ENCODE measurements at places on chromosomes 4 and X. TPM values are rescaled to one million over a fixed set of nuclear protein-coding genes. Genes with fewer than 3 reads are reported as not detected.

GRCh38 chrX:19761554-19762295 is 125.7 kb downstream of the SH3KBP1 start:
- no peak for DNase-seq

DNA sequence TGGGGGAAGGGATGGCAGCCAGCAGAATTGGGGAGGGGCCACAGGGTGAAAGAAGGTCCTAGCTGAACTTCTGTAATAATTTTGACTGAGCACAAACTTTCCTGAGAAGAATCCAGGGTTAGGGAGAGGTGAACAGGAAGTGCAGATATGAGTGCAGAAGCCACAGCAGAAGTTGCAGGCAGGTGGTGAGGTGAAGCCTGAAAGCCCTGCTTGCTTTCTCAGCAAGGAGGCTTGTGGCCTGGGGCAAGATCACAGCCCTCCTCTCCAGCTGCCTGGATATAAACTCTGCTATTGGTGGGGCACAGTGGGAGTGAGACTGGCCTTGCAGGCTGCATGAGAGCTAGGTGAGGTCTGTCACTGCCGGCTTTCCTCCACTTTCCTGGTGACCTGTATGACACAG is 44.1 kb upstream of the UPRT start:
- no peak for DNase-seq

- DNase-seq: no peak
Measured at GRCh38 chrX:115058276-115058675, 40.9 kb upstream of the IL13RA2 start.

- no peak for DNase-seq
Measured at GRCh38 chr4:162921178-162921785, 245.4 kb downstream of the NAF1 start.

- no peak for DNase-seq
Measured at GRCh38 chrX:119190831-119191230, 45.3 kb upstream of the PGRMC1 start.

DNA sequence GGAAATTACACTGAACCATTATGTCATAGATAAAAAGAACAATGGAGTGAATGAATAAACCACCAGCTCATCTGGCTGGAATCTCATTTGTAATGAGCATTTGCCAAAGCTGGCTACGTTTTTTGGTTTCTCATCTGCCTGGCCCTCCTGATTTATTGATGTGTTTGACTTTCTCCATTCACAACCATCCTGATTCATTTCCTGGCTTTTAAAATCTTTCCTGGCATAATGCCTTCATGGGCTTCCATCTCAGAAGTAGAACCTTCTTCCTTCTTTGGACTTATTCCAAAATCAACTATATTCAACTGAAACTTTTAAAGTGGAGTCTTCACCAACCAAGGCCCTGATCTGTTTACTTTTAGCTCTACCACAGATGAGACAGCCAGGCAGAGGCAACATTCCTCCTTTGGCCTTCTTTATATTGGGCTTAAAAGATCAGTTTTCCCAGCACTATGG is 36.0 kb upstream of the ARSJ start:
- no peak for DNase-seq

TMPRSS11B gene
- not detected for total RNA-seq

- no peak for DNase-seq
Measured at GRCh38 chrX:107711521-107712181, 63.9 kb downstream of the TSC22D3 start.

- DNase-seq: no peak
Measured at GRCh38 chr4:6424425-6424824, 48.0 kb downstream of the PPP2R2C start.

- no peak for DNase-seq
Measured at GRCh38 chrX:70504772-70505450, 60.3 kb downstream of the DLG3 start.

GRCh38 chrX:11193035-11193469 is 81.9 kb downstream of the HCCS start:
- no peak for DNase-seq

DNA sequence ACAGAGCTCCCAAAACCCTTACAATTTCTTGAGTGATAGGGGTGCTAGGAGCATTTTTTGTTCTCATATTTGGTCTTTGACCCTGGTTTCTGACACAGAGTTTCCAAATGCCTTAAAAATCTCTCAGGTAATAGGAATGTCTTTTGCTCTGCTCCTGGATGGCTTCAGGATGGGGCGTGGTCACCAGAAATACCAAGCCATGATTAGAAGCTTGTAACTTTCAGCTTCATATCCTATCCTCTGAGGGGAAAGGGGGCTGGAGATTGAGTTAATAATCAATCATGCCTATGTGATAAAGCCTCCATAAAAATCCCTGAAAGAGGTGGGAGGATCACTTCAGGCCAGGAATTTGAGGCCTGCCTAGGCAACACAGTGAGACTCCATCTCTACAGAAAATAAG is 34.6 kb upstream of the IL9R start:
- DNase-seq: no peak

DNA sequence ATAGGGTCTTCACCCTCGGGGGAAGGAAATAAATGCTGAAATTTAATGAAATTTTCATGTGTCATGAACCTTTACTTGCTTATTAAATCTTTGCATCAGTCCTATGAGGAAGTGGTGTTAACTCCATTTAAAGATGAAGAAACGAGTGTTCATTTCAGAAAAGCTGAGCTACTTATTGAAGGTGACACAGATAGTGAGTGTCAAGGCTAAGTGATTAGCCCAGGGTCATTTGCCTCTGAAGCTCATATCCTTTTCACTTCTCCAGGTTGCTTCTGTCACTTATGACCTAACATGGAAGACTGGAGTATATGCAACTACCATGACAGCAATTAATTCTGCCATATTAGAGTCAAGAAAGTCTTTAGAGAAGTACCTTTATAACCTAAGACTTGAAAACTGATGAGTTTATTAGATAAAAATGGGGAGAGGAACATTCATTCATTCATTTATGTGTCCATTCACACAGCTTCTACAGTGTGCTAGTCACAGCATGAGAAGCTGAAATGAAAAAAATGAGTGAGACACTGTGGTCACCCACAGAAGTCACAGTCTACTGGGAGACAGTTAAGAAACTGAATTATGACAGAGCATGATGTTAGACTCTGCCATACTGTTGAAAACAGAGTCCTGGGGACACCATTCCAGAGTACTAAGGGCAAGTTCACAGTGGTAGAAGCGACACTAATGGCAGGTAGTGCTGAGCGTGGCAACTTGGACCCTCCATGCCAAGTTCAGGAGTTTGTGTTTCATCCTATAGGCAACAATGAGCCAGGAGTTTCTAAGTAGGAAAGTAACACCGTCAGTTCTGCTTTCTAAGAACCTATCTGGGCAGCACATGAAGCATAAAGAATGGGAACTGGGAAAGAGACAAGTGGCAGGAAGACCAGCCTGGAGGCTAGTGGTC is 21.3 kb downstream of the ALPK1 start:
- DNase-seq: no peak

- DNase-seq: no peak
Measured at GRCh38 chr4:10006601-10007435, 14.5 kb downstream of the SLC2A9 start.

GRCh38 chr4:64095398-64095797 is 313.9 kb downstream of the TECRL start:
- DNase-seq: no peak

DNA sequence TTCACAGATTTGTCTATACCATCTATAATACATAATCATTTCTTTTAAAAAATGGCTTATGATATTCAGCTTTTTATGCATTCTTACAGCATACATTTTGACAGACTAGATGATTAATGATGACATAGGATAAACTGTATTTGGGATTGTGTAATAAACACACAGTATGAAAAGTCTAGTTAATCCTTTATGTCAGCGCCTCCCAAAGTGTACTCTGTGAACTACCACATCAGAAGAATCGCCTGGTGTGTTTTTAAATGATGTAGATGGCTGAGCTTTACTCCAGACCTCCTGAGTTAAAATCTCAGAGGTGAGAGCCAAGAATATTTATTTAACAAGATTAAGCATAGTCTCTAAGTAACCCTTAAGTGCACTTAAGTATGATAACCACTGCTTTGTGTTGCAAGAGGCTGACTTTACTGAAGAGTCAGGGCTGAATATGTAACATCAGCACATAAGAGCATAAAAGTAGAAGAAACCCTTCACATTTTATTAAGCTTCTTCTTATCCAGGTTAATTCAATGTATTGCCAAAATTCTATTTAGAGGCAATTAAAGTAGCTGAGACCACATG is 104.2 kb downstream of the ANK2 start:
- DNase-seq: no peak

- no peak for DNase-seq
Measured at GRCh38 chr4:125986307-125986706, 671.6 kb downstream of the FAT4 start.

KCTD8 gene
- total RNA-seq: 0.12 TPM

GRCh38 chr4:40940317-40940741 is 190.6 kb downstream of the NSUN7 start:
- DNase-seq: peak; percentile 62

All from left cardiac atrium (tissue), 4 donors.